C1 segment of cervical spinal cord (tissue), 14 donors: ENCODE measurements at places on chromosomes 3 and 15.

DNA sequence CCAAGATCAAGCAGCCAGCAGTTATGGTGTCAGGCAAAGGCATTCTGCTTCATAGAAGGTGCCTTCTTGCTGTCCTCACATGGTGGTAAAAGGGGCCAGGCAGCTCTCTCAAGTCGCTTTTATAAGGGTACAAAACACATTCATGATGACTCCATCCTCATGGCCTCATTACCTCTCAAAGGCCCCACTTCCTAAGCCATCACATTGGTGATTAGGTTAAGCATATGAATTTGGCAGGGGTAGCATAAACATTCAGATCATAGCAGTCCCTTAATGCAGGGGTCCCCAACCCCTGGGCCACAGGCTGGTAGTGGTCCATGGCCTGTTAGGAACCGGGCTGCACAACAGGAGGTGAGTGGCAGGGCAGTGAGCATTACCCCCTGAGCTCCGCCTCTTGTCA, 42.8 kb downstream of the PRR23E start:
- no peak for DNase-seq

DNA sequence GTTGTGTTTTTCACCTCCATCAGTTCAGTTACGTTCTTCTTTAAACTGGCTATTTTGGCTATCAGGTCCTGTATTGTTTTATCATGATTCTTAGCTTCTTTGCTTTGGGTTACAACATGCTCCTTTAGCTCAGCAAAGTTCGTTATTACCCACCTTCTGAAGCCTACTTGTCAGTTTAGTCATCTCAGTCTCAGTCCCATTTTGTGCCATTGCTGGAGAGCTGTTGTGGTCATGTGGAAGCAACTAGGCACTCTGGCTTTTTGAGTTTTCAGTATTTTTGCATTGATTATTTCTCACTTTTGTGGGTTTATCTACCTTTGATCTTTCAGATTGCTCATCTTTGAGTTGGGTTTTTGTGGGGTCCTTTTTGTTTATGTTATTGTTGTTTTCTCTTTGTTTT, 151.3 kb downstream of the CFAP20DC start:
- DNase-seq = no peak

GRCh38 chr15:64521726-64522164, 61.4 kb downstream of the ZNF609 start:
- DNase-seq = peak; percentile 25

- DNase-seq = no peak
Observed at GRCh38 chr3:170508839-170509238, 77.0 kb downstream of the SLC7A14 start.
